A549 treated with DMSO at 1 μM for 4 hours (cell line): ENCODE measurements at places on chromosomes 3 and 15. TPM values are rescaled to one million over a fixed set of nuclear protein-coding genes. Genes with fewer than 3 reads are reported as not detected.

The ERICH6 gene
- 0.07 to 0.08 TPM in 2 of 5 replicates, not detected in the others for total RNA-seq

The ABI3BP gene
- total RNA-seq: 1.0 to 4.1 TPM (median 1.7 TPM) in 5 replicates

The APBA2 gene
- total RNA-seq: 16.6 to 22.6 TPM (median 19.1 TPM) in 5 replicates

The GNAT1 gene
- 0.09 TPM in 1 of 5 replicates, not detected in the others for total RNA-seq

The ONECUT1 gene
- 0.10 to 0.35 TPM (median 0.29 TPM) in 5 replicates for total RNA-seq

The KCNAB1 gene
- not detected in 5 replicates for total RNA-seq

The MESP2 gene
- 0.37 to 0.65 TPM (median 0.62 TPM) in 5 replicates for total RNA-seq

The ECE2 gene
- total RNA-seq: not detected in 5 replicates

The SLC9C1 gene
- not detected in 5 replicates for total RNA-seq

The NPAP1 gene
- not detected in 5 replicates for total RNA-seq

The CACNA2D2 gene
- 0.36 to 0.78 TPM (median 0.42 TPM) in 5 replicates for total RNA-seq

The PLSCR2 gene
- 0.21 TPM in 1 of 5 replicates, not detected in the others for total RNA-seq

The SLC22A14 gene
- total RNA-seq: 0.07 to 0.19 TPM (median 0.08 TPM) in 3 of 5 replicates, not detected in the others

The CLEC3B gene
- 0.10 TPM in 1 of 5 replicates, not detected in the others for total RNA-seq

The STXBP5L gene
- not detected in 5 replicates for total RNA-seq

The CELSR3 gene
- total RNA-seq: 3.7 to 5.5 TPM (median 4.5 TPM) in 5 replicates

The GPR27 gene
- 2.6 to 4.0 TPM (median 3.1 TPM) in 5 replicates for total RNA-seq

The NOX5 gene
- total RNA-seq: 0.12 to 0.48 TPM (median 0.20 TPM) in 5 replicates

The TM6SF1 gene
- total RNA-seq: 0.07 to 0.17 TPM (median 0.13 TPM) in 4 of 5 replicates, not detected in the other

The PLA2G4E gene
- not detected in 5 replicates for total RNA-seq

The HDC gene
- 0.06 to 0.14 TPM (median 0.14 TPM) in 3 of 5 replicates, not detected in the others for total RNA-seq

The TCTA gene
- 23.0 to 25.1 TPM (median 24.1 TPM) in 5 replicates for total RNA-seq

The LARP6 gene
- total RNA-seq: 52.1 to 84.0 TPM (median 73.8 TPM) in 5 replicates

The EXOG gene
- total RNA-seq: 10.6 to 14.8 TPM (median 11.2 TPM) in 5 replicates

The PCOLCE2 gene
- total RNA-seq: 27.6 to 40.9 TPM (median 34.2 TPM) in 5 replicates

The CGGBP1 gene
- total RNA-seq: 34.4 to 44.3 TPM (median 41.3 TPM) in 5 replicates
